LHCN-M2 (cell line): ENCODE measurements at places on chromosomes 11 and 22.
A peak's percentile ranks its signal among the peaks of the same experiment; 100 is the strongest.

DNA sequence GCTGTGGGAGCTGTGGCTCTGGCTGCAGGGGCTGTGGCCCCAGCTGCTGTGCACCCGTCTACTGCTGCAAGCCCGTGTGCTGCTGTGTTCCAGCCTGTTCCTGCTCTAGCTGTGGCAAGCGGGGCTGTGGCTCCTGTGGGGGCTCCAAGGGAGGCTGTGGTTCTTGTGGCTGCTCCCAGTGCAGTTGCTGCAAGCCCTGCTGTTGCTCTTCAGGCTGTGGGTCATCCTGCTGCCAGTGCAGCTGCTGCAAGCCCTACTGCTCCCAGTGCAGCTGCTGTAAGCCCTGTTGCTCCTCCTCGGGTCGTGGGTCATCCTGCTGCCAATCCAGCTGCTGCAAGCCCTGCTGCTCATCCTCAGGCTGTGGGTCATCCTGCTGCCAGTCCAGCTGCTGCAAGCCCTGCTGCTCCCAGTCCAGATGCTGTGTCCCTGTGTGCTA is 514 bp downstream of the KRTAP5-9 start:
- DNase-seq = peak; percentile 18

GRCh38 chr11:56849250-56849649 is 100.8 kb upstream of the OR9G4 start:
- no peak for DNase-seq

DNA sequence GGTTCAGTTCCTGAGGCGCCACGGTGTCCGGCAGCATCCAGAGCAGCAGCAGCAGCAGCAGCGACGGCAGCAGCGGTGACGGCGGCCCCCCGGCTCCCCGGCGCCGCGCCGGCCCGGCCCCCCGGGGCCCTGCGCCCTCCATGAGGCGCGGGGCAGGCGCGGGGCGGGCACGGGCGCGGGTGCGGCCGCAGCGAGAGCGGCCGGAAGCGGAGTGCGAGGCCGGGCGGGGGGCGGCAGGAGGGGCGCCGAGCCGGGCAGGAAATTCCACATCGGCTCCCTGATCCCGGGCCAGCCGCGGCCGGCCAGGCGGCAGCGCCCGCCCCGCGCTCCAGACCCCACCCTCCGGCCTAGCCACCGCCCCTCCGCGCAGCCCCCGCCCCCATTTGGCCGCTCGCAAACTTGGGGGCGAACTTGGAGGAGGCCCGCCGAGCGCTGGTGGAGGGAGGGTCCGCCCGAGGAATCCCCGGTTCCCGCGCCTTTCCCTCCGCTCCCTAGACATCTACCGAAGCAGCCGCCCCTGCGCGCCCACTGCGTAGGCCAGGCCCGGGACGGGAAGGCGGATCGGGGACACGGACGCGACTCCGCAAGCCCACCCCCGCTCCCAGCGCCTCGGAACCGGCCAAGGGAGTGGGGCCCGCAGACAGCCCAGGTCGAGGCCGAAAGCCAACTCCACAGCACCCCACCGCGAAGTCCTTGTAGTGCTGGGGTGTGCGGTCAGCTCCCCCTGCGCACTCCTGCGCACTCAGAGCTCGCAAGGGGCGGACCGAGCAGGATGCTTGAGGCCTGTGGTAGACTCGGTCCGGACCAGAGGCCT is at the start of gene SCARF2:
Gene SCARF2, minus strand, starts transcription at position 213 of the 814 bp plus-strand sequence. Its CDS starts 71 bp downstream, at position 142.
- DNase-seq = peak; percentile 11

DNA sequence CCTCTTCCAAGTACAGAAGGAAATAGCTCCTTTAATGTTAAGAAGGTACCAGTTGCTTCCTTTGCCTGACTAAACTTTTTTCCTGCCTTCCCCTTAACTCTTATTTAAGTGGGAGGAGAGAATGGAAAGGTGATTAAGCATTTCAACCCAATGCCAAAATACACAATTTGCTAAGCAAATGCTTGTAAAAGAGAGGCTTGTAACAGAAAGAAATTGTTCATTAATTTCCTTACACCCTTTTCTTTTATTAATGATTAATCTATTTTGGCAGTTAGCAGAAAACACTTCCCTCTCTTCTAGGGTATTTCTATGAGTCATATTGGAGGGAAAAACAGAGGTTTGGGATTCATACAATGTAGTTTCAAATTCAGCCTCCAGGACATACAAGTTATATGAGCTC is 427.6 kb upstream of the FAT3 start:
- DNase-seq = no peak

- peak; percentile 50 for DNase-seq
Measured at GRCh38 chr11:96103102-96103501, 179.2 kb upstream of the MTMR2 start.

DNA sequence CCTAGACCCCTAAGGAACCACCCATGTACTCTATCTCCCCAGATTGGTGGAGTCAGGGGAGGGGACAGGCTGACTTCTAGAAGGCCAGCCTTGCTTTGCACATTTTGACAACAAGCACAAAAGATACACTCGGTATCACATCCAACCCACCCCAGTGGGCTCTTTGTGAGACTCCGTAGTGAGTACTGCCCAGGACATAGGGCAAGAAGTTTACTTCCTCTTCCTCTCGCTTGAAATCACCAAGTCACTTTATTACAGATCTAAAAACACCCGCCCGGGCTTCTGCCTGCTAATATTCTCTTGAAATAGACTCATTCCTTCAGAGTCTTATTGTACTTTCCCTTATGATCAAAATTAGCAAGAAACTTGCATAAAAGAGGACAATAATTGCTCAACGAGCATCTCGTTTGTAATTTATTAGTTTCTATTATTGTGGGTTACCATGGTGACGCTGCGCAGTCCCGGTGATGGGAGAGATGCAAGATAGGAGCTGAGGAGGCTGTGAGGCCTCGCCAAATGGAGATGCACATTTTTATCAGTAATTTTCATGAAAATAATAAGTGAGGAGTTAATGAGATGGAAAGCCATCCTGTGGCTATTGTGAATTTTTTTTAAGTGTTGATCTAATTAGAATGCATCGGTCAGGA is 96.9 kb downstream of the FEZ1 start:
- DNase-seq = no peak

- no peak for DNase-seq
Measured at GRCh38 chr22:46801826-46802607, 39.6 kb downstream of the TBC1D22A start.

GRCh38 chr11:79102840-79103239 is 338.0 kb downstream of the TENM4 start:
- no peak for DNase-seq

GRCh38 chr11:65390099-65390941 is 3.9 kb downstream of the FRMD8 start:
- DNase-seq = peak; percentile 44

- no peak for DNase-seq
Measured at GRCh38 chr11:61327669-61328071, 5.2 kb downstream of the DDB1 start.

DNA sequence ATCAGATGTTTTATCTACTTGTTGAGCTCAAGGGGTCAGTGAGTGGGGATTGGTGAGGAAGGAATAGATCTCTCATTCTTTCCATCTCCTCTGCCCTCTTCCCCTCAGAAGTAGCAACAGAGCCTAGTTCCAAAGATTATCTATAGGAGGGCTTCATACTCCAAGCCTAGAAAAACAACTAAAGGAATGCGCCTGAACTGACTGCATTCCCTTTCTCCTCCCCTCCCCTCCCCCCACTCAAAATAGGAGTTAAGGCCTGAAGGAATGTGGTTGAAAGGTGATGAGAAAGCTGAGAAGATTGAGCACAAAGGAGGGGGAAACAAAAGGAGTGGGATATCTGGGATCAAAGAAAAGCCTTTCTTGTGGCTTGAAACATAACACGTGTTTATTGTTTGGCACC is 10.5 kb downstream of the EMSY start:
- DNase-seq = no peak

DNA sequence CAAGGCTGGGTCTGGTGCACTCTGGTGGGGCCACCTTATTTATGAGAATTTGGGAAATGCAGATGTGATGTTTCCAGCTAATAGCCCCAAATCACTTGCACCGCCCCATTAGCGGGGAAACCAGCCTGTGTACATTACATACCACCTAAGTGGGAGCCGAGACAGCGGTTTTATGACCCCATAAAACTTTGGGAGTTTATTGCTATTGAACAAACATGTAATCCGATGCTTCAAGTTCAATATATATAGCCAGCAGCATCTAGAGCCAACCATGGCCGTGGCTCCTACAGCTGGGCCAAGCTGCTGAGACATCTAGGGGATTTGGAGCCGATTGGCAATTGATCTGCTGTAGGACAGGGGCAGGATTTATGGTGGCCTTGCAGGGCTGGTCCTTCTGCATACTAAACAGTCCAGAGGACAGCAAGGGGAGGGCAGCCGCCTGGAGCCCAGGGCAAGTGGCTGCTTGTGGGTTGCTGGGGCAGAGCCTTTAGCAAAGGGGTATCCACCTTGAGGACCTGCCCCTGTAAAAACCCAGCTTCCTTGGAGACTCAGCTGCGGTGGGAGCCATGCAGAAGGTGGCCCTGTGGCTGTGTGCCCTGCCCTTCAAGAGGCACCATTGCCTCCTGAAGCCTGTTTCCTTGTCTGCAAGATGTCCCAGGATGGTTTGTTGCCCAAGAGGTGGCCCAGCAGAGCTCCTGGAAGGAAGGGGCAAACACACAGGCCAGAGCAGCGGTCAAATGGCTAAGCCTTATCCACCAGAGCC is 47.9 kb upstream of the CCDC188 start:
- DNase-seq = no peak

DNA sequence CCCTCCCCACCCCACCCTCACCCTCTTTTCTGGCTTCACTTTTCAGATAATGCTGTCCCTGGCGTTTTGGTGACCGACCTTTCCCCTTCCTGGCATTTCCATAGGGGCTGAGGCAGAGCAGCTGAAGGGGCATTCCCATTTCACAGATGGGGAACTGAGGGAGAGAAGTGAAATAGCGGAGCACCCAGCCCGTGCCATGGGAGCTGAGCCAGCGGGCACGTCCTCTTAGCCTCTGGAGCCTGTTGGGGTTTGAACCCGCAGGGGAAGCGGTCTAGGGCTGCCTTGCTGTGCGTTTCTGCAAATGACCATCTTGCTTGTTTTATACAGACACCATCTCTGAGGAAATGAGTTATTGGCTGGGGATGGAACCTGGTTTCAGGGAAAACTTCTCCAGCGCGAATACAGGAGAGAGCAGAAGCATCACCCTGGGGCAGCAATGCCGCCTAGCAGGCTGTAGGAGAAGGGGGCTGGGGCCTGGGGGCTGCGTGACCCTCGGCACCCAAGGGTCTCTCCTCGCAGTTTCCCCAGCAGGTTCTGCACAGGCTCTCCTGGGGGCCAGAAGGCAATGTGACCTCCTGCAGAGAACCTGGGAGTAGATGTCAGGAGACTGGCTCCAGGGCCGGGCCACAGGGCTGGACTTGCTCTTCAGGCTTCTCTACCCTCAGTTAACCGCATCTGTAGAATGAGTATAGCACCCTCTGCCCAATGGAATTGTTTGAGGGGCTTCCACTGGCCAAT is 1.5 kb downstream of the PTPRJ start:
- DNase-seq = no peak
